ENCODE measurements at places on chromosomes 13 and 19.

DNA sequence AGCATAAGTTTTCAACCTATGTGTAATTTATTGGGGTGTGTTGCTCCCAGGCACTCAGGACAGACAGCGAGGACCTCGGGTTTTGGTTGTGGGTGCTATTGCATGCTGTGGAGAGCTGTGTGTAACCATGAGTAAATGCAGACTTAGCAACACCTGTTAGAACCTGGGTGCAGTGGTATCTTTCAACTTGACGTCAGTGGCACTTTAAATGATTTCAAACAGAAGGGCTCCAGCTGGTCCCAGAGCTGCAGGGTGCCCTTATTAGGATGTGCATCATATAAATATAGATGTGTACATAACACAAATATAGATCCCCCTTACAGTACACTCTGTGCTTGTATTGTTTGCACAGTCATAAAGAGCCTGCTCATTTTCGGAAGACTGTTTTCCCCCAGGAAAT lies 228.3 kb upstream of the IRS2 start:
- no peak for DNase-seq

- DNase-seq, result no peak
Measured at GRCh38 chr19:57171551-57172081, 4.3 kb upstream of the DUXA start.

DNA sequence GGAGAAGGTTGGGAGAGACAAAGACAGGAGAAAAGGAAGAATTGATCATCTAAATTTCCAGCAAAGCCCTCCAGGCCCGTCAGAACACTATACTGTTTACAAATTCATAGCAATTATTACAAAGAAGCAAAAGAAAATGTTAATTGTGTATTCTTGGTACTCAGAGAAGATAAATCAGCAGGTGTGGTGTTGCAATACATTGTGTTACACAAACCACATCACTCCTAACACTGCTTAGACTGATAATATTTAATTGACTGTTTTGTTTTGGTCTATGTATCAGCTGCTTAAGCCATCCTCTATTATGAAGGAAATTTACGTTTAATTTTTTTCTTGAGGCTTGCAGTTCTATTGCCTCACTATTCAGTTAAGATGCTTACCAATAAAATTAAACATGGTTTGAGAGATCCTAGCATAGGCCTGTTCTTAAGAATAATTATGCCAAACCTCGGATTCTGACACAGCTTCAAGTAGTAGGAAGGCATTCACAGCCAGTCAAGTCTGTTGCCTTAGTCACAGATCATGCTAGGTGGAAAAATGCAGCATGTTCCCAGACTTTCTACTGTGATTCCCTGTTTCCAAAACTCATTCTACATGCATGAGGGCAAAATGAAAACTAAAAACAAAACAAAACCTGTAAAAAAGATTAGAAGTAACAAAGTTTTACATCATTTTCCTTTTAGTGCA lies 129.2 kb downstream of the TBC1D4 start:
- no peak for DNase-seq

DNA sequence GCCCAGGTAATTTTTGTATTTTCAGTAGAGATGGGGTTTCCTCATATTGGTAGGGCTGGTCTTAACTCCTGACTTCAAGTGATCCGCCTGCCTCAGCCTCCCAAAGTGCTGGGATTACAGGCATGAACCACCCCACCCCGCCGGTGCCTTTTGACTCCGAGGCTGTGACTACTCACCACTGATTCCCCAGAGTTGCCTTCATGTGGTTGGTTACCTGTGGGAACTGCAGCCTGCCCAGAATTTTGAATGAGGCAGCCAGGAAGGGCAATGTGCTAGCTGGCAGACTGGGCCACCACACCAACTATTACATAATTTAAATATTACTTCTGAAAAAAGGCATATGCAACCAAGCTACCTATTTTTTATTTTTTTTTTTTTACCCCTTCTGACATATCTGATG lies 42.8 kb downstream of the N4BP2L2 start:
- DNase-seq, result no peak

- no peak for DNase-seq
Measured at GRCh38 chr19:4121273-4121612, 2.7 kb downstream of the MAP2K2 start.

GRCh38 chr19:39252458-39252857 lies 3.8 kb upstream of the IFNL4 start:
- DNase-seq, result no peak

DNA sequence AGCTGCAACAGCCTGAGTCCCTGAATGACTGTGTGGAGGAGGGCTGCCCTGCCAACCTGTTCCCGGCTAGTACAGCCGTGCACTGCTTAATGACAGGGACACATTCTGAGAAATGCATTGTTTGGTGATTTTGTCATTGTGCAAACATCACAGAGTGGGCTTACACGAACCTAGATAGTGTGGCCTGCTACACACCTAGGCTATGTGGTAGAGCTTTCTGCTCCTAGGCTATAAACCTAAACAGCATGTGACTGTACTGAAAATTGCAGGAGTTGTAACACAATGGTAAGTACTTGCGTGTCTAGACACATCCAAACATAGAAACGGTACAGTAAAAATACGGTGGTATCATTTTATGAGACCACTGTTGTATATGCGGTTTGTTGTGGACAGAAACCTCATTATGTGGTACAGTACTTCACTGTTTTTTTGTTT lies 35.0 kb downstream of the VASP start:
- DNase-seq, result no peak

DNA sequence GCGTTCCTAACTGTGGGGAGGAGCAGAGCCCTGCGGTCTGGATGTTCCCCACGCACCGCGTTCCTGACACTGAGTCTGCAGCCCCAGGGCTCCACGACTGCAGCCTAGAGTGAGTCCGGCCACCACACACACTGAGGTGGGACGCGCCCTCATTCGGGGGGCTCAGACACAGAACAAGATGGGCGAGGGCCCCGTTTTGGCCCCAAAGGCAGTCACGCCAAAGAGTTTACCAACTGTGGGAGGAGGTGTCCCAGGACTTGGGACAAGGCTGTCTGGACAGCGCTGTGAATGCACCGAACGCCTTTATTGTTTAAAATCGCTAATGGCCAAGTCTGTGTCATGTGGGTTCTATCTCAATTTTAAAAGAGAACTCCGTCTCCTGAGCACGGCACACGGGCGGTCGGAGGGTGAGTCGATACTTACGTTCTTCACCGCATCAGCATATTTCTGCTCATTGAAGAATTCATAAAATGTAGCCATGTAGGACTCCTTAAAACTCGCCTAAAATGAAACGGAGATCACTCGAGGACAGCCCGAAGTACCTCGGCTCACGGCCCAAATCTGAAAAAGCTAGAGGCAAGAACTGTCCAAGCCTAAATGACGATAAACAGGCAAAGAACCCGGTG lies 35.2 kb upstream of the C13orf46 start:
- DNase-seq, result no peak

GRCh38 chr19:615619-616018 lies 17.7 kb downstream of the POLRMT start:
- no peak for DNase-seq

- DNase-seq, result no peak
Measured at GRCh38 chr13:113061796-113062425, 43.7 kb upstream of the F7 start.

- DNase-seq, result no peak
Measured at GRCh38 chr13:21686751-21687391, 16.0 kb downstream of the FGF9 start.

- DNase-seq, result no peak
Measured at GRCh38 chr19:48477698-48478338, 8.6 kb downstream of the CYTH2 start.

DNA sequence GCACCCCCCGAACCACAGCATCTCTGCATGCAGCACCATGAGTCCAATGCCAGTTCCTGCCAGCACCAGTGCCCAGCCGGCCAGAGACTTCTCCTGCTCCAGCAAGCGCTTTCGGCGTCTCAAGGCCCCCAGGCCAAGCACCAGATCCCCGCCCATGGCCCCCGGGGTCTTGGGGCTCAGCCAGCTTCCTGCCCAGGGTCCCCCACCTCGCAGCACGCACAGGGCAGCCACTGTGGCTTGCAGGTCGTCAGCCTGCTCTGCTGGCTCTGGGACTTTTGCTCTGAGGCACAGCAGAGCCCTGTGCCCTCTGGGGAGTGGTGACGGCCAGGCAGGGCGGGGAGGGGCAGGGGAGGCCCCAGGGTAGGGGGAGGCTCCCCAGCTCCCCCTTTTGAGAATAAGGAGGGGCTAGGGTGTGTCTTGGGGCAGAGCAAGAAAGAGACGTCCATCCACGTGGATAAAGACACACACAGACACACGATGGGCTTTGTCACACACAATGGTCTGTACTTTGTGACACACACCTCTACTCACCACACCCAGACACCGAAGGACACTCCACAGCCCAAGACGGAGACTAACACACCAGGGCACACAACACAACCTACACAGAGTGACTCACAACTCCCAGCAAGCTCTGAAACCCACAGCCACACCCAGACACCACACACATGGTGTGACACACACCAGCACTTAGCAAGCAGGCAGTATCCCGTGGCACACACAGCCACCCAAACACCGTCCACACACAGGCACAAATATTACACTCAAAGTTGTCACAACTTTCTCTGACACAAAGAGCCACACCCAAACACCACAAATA lies at the start of gene KCNN4:
Gene KCNN4, minus strand, starts transcription at position 268 of the 820 bp plus-strand sequence. Its CDS starts 112 bp downstream, at position 156.
- no peak for DNase-seq

GRCh38 chr19:10431943-10432735 lies 11.8 kb downstream of the PDE4A start:
- DNase-seq, result peak; percentile 41

DNA sequence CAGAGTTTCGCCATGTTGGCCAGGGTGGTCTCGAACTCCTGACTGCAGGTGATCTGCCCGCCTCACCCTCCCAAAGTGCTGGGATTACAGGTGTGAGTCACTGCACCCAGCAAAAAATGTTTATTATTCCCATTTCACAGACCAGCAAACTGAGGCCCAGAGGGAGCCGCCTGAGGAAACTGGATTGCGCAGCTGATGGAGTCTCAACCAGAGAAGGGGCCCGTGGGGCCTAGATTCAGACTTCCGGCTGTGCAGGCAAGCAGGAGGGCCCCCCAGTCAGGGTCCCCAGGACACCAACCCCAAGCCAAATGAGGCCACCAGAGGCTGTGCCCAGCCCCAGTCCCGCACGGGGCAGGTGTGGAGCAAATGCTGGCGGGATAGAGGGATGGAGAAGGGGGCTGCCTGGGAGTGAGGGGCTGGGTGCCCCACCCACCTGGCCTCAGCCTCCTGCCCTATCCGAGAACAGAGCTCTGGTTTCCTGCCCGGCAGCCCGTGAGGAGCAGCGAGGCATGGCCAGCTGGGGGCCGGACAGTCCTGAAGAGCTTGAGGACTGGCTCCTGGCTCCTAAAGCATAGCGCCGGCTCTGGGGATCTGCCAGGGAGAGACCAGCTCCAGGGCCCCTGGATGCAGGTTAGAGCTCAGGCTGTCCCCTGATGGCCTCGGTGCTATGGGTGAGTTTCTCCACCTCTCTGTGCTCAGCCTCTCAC lies 22.0 kb downstream of the MISP start:
- DNase-seq, result no peak

DNA sequence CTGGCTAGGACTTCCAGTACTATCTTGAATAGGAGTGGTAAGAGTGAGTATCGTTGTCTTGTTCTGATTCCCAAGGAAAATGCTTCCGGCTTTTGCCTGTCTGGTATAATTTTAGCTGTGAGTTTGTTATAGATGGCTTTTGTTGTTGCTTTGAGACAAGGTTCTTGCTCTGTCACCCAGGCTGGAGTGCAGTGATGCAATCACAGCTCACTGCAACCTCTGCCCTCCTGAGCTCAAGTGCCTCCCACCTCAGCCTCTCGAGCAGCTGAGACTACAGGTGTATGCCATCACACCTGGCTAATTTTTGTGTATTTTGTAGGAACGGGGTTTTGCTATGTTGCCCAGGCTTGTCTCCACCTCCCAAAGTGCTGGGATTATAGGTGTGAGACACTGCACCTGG lies 6.1 kb upstream of the ZNF543 start:
- DNase-seq, result no peak

DNA sequence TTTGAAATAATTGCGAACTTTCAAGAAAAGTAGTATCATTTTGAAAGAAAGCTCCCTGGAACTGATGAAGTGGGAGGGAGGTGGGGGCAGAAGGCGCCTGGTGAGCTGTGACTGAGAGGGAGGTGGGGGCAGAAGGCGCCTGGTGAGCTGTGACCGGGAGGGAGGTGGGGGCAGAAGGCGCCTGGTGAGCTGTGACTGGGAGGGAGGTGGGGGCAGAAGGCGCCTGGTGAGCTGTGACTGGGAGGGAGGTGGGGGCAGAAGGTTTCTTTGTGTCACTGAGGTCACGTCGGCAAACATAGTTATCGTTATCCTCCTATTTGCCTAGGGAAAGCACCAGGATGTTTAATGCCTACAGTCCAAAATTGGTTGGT lies 24.2 kb downstream of the C2CD4C start:
- no peak for DNase-seq

Data from stimulated activated CD8-positive, alpha-beta memory T cell treated with anti-CD3 and anti-CD28 coated beads, Interleukin-4, amount 100 ng/mL, for 1 hour (primary cell).